ENCODE measurements at places on chromosomes 4 and X.

DNA sequence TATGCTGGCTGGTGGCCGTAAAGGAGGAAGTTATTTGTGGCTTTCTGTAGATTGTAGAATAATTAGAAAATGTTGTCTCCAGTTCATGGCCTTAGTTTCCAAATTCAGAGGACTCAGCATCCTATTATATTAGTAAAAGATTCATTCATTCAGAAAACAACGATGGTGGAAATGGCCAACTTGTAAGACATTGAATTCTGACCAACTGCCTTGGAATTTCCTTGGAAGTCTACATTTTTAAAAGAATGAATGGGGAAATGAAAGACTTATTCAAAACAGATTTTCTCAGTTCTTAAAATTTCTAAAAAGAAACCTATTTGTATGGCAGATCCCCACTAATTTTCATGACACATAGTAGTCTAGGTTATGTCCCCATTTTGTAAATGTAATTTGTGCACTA, 561.5 kb downstream of the ANKRD50 start:
- DNase-seq = no peak

DNA sequence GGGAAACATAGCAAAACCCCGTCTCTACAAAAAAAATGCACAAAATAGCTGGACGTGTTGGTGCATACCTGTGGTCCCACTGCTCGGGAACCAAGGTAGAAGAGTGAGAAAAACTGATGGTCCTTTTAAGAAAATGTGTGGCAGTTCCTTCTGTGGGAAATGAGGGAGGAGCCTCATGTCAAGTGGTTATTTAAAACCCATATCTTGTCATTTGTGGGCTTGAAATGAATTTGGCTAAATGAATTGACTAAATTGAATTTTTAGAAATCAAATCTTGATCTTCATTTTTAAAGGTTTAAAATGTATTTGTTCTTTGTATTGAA, 16.2 kb upstream of the LAMP2 start:
- DNase-seq = no peak

- DNase-seq = no peak
Measured at GRCh38 chr4:128700659-128701350, 108.7 kb upstream of the JADE1 start.

DNA sequence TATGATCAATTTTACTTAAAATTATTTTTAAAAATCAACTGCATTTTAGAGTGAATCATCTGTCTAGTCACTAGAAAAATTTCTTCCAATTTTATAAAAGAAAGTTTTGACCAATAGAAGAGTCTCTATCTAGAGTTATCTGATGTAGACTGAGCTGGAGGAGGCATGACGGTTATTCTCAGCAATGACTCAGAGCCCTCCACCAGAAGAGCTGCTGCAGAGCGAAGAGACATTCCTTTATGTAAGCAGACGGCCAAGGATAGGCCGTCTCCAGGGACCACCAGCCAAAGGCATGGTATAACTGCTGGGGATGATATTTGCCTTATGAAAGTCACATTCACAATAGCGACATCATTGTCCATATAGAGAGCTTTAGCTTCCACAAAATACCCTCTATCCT, 23.0 kb downstream of the LDB2 start:
- no peak for DNase-seq

- DNase-seq = no peak
Measured at GRCh38 chr4:168852933-168853713, 156.9 kb downstream of the CBR4 start.

- DNase-seq = no peak
Measured at GRCh38 chrX:113651306-113651705, 810.7 kb upstream of the AMOT start.

DNA sequence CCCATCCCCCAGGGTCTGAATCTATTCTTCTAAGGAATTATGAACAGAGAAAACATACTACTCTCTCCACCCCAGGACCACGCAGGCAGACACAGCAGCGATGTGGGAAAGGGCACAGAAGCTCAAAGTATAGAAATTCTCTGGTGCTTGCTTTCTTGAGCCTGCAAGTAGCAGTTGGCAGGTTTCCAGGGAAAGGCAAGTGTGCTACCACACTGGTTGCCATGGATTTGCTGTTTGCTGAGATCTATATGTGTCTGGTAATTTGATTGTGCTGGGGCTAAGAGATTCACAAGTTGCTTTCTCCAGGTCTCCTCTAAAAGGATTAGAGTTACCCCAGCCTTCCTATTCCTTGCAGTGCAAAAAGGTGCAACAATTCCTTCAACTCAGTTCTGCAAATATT, 83.1 kb downstream of the GUCY2F start:
- no peak for DNase-seq

DNA sequence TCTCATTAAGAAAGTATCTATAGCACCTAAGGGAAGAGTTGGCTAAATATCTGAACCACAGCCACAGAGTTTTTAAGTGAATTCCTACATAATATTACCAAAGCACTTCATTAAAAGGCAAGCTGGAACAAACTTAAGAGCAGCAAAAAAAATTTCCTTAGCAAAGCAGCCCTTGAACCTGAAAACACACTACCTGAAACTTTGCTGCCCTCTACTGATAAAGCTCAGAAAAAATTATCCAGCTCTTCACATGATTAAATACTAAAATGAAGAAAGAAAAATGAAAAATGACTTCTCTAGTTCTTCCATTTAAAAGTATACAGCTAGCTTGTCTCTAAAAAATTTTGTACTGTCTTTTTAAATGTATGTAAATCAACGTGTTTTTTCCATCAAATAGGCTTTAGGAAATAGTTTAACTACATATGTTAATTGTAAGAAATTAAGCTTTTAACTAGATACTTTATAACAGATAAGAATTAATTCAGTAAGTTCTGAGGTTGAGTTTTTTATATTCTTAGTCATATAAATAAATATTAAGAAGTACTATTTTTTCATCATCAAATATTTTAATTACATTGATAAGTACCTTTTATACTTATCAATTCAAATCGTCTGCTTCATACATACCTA, 156.1 kb downstream of the STPG2 start:
- DNase-seq = no peak

DNA sequence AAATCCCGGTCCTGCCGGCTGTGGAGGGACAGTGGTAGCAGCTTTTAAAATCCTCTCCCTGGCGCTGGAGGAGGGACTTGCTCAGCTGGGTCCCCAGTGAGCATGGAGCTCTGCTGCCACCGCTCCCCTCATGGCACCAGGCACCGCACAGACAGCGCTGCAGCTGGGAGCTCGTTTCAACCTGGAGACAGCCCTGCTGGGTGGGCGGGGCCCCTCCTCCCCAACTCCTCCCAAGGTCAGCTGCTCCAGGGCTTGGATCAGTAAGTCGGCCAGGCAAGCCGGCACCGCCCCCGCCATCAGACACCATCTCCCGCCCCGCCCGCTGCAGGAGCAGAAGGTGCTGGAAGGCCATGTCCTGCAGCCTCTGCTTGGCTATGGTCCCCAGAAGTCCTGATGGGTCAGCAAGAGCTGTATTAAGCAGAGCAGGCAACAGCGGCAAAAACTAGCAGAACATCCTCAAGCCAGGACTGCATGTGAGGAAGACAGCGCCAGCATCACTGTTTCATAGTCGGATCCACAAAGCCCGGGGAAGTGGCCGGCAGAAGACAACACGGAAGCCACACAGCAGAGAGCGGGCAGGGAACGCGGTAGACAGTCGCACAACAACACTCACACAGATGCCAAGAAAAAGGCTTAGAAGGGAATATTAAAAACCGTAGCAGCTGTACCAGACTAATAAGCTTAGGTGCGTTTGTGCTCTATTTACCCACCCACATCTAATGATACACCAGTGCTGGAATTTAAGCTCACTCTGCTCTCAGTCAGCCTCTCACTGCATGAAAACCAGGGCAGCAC, 16.2 kb downstream of the ZFYVE28 start:
- no peak for DNase-seq

DNA sequence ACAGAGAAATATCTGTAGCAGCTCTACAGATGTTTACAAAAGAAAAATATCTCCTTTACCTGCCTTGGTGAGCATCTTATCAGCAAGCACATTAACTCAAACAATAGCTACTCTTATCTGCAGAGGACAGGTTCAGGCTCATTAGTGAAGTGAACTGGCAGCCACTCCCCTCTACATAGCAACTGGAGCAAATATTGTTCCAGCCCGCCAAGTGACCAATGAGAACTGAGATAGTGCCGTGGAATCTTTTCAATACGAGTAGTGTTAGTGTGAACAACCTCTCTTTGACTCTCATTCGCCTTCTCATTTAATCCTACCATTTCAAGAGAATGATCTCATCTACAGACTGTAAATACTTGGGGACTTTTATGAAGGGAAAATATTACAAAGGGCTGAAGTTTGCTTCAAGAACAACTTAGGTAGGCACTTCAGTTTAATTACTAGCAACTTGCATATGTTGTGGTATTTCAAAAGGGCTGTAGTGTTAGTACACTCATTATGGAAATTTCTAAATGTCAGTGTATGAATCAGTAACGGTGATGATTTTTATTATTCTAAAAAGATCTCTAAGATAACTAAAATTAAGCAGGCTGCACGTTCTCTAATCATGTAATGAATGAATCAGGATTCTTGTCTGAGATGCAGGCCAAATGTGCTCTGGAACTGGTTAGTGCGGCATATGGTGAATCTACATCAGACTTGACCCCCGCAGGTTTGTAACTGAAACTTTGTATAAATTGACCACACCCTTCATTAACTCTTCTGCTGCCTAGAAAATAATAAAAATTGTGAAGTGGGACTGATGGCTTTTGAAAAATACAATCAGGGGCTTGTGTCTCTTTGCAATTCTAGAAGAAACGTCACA, 72.4 kb downstream of the PALLD start:
- DNase-seq = no peak

DNA sequence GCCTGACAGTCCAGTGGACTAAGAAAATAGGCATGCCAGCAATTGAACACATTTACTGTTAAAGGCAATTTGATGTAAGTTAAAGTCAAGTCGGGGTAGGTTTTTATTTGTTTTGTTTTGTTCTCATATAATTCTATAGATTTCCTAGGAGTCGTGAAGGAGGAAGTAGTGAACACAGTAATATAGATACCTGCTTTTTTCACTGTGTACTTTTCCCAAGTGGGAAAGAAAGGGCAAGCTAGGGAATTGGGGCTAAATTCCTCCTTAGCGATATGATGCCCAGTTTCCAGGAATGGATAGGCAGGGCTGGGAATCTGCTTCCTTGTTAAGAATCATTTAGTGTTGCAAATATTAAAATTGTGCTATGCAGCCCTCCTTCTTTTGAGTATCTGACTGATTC, 271.0 kb downstream of the ARHGAP24 start:
- no peak for DNase-seq

- DNase-seq = no peak
Measured at GRCh38 chr4:183966371-183966770, 61.3 kb downstream of the STOX2 start.

DNA sequence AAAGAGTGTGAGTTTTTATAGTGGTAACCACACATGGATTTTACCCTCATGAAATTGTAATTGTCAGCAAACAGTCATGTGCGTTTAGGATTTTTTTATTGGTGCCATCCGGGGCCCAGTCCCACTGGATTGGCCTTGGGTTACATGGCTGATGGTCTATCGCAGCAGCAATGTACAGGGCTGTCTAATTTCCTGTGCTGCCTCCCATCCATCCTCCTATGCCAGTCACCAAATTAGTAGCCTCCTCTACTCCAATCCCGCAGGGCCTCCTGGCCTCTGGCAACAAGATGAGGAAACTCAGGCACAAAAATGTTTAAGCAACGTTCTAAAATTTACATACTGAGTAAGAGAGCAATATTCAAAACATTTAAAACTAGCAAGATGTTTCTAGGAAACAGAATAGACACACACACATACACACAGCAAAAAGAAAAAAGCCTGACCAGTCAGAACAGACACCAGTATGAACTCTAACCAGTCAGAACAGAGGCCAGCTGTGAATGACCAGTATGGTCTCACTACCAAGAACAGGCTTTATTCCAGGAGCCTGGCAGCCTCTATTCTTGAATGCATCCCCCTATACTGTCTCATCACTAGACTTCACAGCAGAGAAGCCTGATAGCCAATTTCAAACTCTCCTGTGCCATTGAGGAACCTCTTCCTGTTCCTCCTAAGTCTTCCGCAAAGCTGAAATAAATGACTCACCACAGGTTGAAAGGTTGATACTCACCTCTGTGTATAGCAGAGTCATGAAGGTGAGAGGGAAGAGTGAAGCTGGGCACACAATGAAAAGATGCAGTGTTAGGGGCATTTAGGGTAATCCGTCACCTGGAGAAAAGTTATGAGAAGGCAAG, 42.6 kb downstream of the CHRNA9 start:
- DNase-seq = no peak

DNA sequence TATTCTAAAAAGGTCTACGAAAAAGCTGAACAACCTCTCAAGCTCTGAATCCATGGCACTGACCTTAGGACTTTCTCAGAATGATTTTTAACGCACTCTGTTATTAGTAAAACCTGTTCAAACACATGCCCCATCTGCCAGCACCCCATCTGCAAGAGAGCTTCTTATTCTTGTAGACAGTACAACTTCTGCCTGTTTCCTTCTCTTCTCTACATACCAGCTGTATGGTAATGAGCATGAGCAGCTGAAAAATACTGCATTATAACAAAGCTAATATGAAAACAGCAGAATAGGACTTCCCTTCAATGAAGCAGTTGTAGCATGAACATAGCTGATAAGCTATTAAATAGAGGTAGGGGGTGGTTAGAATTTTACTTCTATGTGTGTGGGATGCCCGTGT, 167.9 kb downstream of the FBXW7 start:
- no peak for DNase-seq

DNA sequence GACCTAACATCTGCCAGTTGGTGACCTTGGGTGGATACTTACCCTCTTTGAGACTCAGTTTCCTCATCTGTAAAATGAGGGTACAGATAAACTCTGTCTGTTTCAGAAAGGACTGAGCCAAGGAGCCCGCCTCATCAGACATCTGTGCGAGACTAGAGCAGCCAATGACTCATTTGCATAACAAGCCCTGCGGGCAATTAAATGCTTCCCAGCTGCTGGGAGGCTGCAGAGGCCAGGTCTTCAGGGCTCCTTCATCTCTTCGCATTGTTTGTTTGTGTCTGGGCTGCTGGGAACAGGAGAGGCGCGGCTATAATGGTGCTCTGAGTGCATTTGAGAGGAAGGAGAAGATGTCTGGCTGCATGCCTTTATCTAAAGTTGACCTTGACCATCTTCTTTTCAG, 85.0 kb downstream of the ADRA2C start:
- DNase-seq = no peak

GRCh38 chr4:612052-612748, 13.2 kb upstream of the PDE6B start:
- DNase-seq = no peak

GRCh38 chrX:115560978-115561604, at the start of gene PLS3:
TSS of gene PLS3 (plus strand) at chrX:115561174. CDS start at chrX:115610251, 49,077 bp downstream.
- no peak for DNase-seq

GRCh38 chrX:153973127-153974002, 811 bp downstream of the TMEM187 start:
- DNase-seq = no peak

DNA sequence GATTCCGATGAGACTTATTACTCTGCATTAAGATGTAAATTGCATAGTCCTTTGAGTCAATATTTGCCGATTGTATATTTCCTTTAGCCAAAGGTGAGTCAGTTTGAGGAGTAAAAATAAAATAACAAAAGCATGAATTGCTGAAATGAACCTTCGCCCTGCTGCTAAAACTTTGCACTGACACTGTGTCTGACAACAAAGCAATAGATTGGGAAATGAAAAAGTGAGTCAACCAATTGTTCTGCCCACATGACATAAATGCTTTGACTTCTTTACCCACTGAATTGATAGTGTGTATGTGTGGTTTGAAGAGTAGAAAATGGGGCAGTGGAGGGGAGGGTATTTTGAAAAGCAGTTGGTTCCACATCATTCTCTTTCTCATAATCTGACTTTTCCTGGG, 88.4 kb upstream of the AFF2 start:
- no peak for DNase-seq

Measured in CD4-positive, alpha-beta T cell treated with Interleukin-15 for 4 hours (primary cell).